ENCODE measurements at places on chromosomes 5 and 9.

DNA sequence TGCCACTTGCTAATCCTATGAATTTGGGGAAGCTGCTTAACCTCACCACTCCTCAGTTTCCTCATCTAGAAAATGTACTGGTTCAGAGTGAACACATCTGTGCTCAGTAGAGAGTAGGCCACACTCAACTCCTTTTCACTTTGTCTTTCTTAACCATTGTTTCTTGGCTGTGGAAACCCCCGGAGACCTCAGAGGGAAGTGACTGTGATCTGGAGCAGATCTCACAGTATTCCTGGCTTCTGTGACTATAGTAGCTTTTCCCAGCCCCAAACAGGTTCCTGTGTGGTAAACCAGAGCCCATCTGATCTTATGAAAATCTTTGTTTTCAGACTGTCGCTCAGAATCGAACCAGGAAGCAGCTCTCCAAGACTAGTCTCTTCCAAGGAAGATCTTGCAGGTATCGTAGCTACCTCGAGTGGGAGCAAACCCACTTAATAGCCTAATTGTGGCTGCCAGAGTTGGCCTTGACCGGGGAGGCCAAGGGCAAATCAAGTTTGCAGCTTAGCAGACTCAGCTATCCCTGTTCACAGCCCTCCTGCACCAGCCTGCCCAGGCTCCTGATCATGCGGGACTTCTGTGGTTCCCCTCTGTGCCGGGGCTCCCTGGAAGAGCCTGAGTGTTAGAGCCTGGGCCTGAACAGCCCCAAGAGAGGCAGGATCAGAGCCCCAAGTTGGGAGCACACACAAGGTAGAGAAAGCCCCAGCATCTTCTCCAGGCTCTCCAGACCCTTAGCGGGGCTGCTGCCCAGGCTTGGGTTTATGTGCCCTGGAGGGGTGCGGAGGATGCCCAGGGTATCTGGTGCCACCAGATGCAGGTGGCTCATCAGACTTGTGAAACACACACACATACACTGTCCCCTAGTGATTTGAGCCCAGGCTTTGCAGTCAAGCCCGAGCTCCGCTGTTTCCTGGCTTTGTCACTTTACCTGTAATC, 52.2 kb upstream of the ANGPTL2 start:
- no peak for DNase-seq

GRCh38 chr9:36036780-36037548, at the start of gene RECK:
Gene RECK (plus strand): TSS chr9:36036913. CDS start chr9:36036999, 86 bp downstream.
- peak; percentile 84 for DNase-seq

- peak; percentile 7 for DNase-seq
These were observed 58.1 kb downstream of the ADRB2 start for GRCh38 chr5:148884339-148885020.

- DNase-seq, result peak; percentile 15
These were observed 80.0 kb downstream of the AK8 start for GRCh38 chr9:132797861-132798659.

- peak; percentile 84 for DNase-seq
These were observed 413 bp downstream of the JADE2 start for GRCh38 chr5:134525683-134526482.

GRCh38 chr5:131766689-131767088, 30.1 kb downstream of the FNIP1 start:
- DNase-seq, result no peak

- peak; percentile 86 for DNase-seq
These were observed at the start of gene B4GALT7 for GRCh38 chr5:177599731-177600507. Gene B4GALT7 (plus strand): TSS chr5:177600132. CDS start chr5:177600211, 79 bp downstream.

DNA sequence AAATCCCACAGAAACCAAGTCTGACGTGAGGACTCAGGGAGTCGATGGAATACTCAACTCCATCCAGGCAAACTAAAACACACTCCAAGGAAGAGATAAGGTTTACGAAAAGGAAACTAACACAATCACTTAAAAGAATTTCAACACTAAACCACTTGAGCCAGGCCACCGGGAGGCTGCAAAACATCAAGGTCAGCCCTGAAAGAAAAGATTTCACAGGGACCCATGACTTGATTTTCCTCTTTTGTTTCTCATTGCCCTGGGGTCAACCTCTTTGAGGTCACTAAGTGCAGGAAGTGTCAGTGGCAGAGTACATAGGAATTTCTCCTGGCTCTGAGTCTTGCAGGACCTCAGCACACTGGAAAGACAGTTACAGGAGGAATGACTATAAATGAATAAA, 77.8 kb upstream of the TARS1 start:
- no peak for DNase-seq

DNA sequence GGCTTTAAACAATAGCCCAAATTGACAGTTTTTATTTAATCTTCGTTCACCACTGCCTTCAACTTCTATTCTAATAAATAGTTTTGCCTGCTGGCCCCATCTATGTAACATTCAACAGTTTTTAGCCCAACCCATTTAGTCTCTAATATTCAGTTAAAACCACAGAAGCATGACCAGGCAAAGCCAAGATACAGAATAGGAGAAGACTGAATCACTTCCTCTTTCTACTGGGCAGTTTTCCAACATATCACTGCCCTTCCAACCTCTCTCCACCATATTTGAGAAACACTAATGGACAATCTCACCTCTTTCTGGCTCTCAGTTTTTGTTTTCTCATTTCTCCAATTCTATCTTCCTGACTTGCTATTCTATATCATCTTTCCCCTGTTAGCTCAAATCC, 352.9 kb downstream of the DNAH5 start:
- DNase-seq, result peak; percentile 95

GRCh38 chr5:43332401-43332800, 19.2 kb upstream of the HMGCS1 start:
- DNase-seq, result peak; percentile 33

DNA sequence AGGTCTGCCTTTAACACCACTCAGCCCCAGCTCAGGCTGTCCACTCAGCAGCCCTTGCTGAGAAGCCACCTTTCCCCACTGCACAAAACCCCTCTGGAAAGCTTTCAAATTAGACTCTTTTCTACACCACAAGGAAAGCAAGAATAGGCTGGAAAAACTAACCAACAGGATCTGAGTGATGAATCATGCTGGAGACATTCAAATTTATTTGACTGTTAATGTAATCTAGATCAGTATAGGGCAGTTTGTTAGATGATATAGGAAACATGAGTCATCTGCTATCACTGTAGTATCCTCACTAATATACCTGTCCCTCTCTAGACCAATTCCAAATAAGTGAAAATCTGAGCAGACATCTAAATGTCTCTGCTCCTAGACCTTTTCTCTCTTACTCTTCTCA, 127.8 kb upstream of the PAM start:
- peak; percentile 78 for DNase-seq

- no peak for DNase-seq
These were observed 431.2 kb downstream of the AGTPBP1 start for GRCh38 chr9:85310573-85310972.

GRCh38 chr9:112011051-112011620, 114.5 kb downstream of the UGCG start:
- DNase-seq, result no peak

DNA sequence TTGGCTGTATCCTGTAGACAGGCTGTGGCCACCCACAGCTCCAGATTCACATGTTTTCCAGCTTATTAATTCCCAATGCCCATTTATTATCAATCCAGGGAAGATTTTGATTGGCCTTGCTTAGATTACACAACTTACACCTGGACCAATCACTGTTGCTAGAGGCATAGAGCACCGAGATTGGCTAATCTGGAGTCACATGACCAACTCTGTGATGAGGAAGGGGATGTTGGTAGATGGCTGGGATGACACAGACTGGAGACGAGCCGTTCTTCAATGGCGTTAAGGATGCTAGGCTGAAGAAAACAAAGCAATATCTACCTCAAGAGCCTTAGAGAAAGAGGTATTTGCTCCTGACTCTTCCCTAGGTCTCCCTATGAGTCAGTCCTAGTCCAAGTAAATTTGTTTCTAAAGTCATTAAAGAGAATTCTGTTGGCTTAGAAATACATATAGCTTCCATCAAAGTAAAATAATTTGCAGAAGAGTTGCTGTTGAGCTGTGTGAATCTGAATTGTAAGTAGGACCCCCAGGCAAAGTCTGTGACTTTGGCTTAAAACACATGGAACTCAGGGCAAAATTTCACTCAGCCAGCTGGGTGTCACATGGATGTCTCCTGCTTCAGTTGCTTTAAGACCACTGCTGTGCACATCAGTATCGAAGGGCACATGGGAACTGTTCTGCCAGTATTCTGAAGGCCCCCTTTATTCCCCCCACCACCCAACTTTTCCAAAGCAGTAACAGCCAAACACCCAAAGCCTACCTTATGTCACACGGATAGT, 326.4 kb upstream of the KLF4 start:
- DNase-seq, result no peak

GRCh38 chr5:65563777-65564176, 681 bp downstream of the PPWD1 start:
- no peak for DNase-seq

GRCh38 chr9:109022873-109023272, 9.6 kb upstream of the CTNNAL1 start:
- DNase-seq, result no peak

GRCh38 chr5:32523625-32524024, 61.7 kb upstream of the SUB1 start:
- no peak for DNase-seq

GRCh38 chr5:139014726-139015125, 139.6 kb upstream of the LRRTM2 start:
- DNase-seq, result peak; percentile 94

DNA sequence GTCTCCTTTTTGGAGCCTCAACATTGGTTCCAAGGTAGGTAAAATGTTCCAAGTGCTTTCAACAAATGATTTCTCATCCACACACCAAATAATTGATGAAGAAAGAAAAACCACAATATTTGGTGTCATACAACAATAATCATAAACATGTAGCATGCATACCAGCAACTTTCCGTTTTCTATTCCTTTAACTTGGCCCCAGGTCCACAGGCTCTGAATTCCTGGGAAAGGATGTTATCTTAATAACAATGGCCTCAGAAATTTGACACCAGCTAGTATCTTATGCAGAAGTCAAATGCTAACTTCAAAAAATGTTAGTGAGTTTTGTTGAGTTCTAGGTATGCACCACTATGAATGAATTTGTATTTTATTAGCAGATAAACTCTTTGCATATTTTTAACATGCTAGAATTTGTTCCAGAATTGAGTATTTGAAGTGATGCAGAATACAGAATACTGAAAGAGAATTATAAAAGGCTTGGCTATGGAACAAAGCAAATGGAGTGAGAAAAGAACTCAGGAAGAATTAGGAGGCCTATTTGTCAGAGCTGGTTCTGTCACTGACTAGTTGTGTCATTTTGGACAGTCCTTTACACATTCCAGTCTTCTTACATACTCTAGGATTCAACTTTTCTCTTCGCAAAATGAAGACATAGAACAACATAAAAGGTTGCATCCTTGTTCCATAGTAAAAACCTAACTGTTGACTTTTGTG, 435.3 kb upstream of the TNC start:
- DNase-seq, result no peak
